Prostate gland (tissue), 2 donors: ENCODE measurements at places on chromosomes 12 and 14.

GRCh38 chr14:55921511-55921910, 196.7 kb upstream of the PELI2 start:
- DNase-seq: no peak

DNA sequence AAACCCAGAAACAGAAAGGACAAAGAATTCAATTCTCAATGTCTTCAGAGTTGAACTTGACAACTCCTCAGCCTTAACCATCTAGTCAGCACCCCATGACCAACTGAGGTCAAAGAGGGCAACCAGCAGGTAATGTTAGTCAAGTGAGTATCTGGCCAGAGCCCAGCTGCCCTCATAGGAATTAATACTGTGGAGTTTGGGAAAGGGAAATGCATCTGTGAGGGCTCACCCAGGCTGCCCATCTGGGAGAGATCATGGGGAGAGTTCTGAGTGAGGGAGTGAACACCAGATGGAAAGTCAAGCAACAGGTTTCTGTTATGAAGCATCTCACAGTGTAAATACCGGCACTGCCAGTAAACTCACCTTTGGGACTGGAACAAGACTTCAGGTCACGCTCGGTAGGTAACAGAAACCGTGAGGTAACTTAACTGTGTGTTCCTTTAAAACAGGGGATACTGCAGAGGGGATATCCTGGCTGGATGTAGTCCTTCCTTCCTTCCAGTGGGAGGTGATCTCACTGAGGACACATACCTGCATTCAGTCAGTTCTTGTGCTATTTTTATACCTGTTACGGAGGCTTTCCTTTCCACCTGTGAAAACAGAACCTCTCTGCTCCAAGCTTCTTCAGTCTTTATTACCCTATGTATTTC, 94.4 kb downstream of the DAD1 start:
- DNase-seq: no peak

DNA sequence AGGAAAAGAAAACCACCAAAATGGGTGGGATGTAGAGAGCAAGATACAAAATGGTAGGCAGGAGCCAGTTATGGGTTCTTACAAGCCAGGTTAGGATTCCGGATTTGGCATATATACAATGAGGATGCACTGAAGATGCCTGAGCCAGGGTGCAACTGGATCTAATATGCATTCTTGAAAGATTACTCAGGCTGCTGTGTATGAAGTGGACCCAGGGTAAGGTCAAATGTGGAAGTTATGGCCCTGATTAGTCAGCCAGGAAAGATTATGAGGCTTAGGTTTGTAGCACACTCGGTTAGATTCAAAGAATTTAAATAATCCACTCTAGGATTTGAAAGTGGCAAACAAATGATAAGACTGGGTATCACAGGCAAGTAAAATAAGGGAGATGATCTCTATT, 1750.7 kb upstream of the FLRT2 start:
- DNase-seq: no peak

DNA sequence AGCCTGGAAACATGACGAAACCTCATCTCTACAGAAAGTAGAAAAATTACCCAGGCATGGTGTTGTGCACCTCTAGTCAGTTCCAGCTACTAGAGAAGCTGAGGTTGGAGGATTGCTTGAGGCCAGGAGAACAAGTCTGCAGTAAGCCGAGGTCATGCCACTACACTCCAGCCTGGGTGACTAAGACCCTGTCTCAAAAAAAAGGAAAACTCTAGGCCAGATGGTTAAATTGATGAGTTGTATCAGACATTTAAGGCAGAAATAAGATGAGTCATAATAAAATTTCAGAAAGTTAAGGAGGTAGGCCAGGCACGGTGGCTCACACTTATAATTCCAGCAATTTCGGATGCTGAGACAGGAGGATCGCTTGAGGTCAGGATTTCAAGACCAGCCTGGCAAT, 10.7 kb downstream of the EIF2S1 start:
- no peak for DNase-seq

GRCh38 chr14:49915085-49915484, 22.2 kb downstream of the ARF6 start:
- no peak for DNase-seq

GRCh38 chr14:44699391-44699790, 192.3 kb upstream of the FSCB start:
- no peak for DNase-seq
